ENCODE measurements at places on chromosomes 3 and 15.

DNA sequence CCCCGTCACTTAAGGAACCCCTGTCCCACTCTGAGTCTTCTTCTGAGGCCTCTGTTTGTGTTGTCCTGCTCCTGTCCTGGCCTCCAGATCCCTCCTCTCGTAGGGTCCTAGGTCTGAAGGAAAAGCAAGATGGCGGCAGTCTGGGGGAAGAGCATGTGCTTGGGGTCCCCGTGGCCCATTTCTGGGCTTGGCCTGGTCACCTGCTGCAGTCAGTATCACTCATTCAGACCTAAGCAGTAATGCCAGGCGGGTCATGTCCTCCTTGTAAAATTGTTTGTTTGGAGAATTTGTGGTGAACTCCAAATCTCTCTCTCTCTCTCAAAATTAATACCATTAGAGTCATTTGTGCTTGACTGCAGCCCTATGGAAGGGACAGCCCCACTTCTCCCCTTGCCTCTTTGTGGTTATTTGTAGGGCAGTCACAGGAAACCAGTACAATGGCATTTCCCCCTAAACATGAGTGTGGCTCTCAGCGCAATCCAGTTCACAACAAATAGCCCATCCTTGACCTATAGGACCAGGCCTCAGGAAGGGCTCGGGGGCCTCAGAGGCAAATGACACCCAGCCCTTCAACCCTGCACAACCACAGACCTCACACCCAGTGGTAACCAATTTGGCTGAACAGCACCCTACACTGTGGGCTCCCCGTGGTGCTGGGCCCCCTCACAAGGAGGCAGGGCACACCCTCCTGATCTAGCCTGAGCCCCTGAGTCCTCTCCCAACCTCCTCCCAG is 173.5 kb downstream of the OR4M2 start:
- H3K27ac ChIP-seq, result no peak overlapping the region
- H3K36me3 ChIP-seq, result no peaks in the 10 kb centered on the region
- H3K27me3 ChIP-seq, result no peaks in the 10 kb centered on the region
- no peak overlapping the region for H3K4me3 ChIP-seq

- DNase-seq, result no peak
- H3K36me3 ChIP-seq, result no peaks in the 10 kb centered on the region
- no peak overlapping the region for H3K27ac ChIP-seq
- H3K4me3 ChIP-seq, result no peak overlapping the region
- peaks cover 25% of the 10 kb centered on the region for H3K27me3 ChIP-seq
Measured at GRCh38 chr15:101500865-101501551, 11.5 kb upstream of the PCSK6 start.

DNA sequence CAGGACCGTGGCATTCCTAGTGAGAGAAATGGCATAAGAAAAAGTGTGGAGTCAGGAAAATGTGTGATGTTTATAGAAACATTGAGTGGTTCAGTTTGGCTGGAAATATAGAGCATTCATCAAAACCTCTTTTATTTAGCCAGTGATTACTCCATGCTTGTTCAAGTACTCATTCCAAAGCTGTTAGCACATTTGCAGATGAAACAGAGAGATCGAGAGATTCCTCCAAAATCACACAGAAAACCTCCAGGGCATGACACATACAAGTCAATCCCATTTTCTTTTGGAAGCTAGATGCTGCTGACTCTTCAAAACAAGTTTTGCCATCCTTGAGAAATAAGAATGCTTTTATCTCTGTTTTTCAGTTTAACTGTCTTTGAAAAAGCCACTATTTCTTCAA is 11.5 kb upstream of the MB21D2 start:
- no peaks in the 10 kb centered on the region for H3K4me1 ChIP-seq
- H3K27ac ChIP-seq, result no peak overlapping the region
- no peaks in the 10 kb centered on the region for H3K36me3 ChIP-seq
- no peaks in the 10 kb centered on the region for H3K27me3 ChIP-seq

DNA sequence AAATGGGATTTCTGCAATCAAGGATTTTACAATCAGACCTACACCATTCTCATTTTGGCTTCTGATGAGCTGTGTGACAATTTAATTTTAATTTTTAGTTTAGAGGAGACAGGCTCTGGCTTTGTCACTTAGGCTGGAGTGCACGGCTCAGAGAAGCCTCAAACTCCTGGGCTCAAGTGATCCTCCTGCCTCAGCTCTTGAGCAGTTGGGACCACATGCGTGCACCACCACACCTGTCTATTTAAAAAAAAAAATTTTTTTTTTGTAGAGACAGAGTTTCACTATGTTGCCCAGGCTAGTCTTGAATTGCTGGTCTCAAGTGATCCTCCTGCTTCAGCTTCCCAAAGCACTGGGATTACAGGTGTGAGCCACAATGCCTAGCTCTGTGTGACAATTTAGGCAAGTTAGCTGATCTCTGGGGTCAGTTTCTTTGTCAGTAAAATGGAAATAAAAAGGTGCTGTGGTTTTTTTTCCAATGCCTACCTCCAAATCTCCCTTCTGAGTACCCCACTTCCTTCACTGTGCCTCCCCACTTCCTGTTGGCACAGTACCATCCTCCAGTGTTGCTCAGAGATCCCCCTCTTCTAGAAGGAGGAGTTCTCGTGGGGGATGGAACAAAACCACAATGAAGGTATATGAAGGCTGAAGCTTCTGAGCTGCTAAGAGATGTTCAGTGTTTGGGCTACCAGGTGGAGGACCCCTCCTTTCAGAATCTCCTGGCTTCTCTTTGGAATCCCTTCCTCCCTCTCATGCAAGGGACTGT is 54.1 kb upstream of the GSK3B start:
- no peaks in the 10 kb centered on the region for H3K27me3 ChIP-seq
- no peaks in the 10 kb centered on the region for H3K36me3 ChIP-seq
- no peak for DNase-seq
- H3K4me3 ChIP-seq, result no peak overlapping the region
- H3K4me1 ChIP-seq, result no peaks in the 10 kb centered on the region

- H3K4me3 ChIP-seq, result no peak overlapping the region
- H3K4me1 ChIP-seq, result peaks cover 4% of the 10 kb centered on the region
- no peaks in the 10 kb centered on the region for H3K36me3 ChIP-seq
- no peak overlapping the region for H3K27ac ChIP-seq
Measured at GRCh38 chr3:114460459-114460858, 166.6 kb downstream of the TIGIT start.

GRCh38 chr3:101779047-101779821 is at the start of gene NXPE3:
Gene NXPE3, plus strand, starts transcription at chr3:101779211. Its CDS starts 6,386 bp downstream, at chr3:101785597.
- peaks cover 4% of the 10 kb centered on the region for H3K4me1 ChIP-seq
- DNase-seq, result peak; percentile 91
- peak within 1 kb of the TSS; percentile 50 for H3K27ac ChIP-seq
- peak within 1 kb of the TSS; percentile 81 for H3K4me3 ChIP-seq
- peaks cover 10% of the 10 kb centered on the region for H3K36me3 ChIP-seq
- H3K27me3 ChIP-seq, result no peaks in the 10 kb centered on the region

DNA sequence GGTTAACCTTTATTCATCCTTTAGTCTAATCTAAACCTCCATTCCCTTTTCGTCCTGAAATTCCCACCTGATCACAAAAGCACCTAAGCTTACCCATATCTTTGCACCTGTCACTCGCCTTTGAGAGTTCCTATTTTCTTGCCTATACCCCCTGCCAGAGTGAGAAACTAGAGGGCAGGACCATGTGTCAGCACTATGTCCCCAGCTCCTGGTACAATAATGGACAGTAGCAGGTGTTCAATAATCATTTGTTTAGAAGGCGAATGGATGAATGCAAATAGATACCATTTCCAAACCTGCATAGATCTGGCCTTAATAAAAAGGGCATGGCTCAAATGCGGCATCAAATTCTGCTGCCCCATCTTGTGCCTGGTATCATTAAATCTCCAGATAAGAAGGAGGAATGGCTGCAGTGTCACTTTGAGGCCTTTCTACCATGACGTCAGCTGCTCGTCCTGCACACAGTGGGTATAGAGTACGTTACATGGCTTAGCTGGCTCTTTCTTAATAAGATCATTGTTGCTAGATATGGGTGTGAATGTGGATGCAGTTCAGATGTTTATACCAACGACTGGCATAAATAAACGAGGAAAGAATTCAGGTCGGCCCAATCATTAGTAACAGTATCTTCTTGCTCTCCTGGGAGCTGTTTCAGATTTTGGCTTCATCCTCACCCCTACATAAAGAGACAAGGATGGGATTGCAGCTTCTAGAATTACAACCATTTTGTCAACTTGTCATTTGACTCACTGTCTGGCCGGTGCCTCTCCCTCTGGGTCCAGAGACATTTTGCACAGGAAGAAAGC is 148.7 kb downstream of the RORA start:
- H3K36me3 ChIP-seq, result no peaks in the 10 kb centered on the region
- DNase-seq, result no peak
- H3K4me3 ChIP-seq, result no peak overlapping the region
- H3K27ac ChIP-seq, result no peak overlapping the region

DNA sequence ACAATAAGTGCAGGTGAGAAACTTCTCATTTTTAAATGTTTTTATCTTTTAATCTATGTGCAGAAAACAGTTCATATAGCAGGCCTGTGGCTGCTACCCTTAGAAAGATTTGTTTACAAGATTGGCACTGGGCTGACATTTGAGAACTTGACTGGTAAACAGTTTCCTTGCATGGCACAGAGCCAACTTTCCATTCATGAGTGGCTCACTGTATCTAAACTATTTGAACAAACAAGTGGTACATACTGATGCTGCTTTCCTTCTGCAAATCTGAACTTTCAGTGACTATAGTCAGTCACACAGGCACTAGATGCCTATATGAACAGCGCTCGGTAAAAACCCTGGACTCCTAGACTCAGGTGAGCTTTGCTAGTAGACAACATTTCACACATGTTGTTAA is 6.3 kb upstream of the GTPBP8 start:
- H3K36me3 ChIP-seq, result no peaks in the 10 kb centered on the region
- DNase-seq, result no peak
- no peak overlapping the region for H3K27ac ChIP-seq
- H3K4me1 ChIP-seq, result no peaks in the 10 kb centered on the region
- no peaks in the 10 kb centered on the region for H3K27me3 ChIP-seq
- no peak overlapping the region for H3K4me3 ChIP-seq

GRCh38 chr3:28575100-28575745 is 226.6 kb upstream of the AZI2 start:
- no peaks in the 10 kb centered on the region for H3K36me3 ChIP-seq
- H3K4me3 ChIP-seq, result no peak overlapping the region
- no peak overlapping the region for H3K27ac ChIP-seq
- H3K4me1 ChIP-seq, result peaks cover 7% of the 10 kb centered on the region
- DNase-seq, result no peak
- peaks cover 12% of the 10 kb centered on the region for H3K27me3 ChIP-seq

DNA sequence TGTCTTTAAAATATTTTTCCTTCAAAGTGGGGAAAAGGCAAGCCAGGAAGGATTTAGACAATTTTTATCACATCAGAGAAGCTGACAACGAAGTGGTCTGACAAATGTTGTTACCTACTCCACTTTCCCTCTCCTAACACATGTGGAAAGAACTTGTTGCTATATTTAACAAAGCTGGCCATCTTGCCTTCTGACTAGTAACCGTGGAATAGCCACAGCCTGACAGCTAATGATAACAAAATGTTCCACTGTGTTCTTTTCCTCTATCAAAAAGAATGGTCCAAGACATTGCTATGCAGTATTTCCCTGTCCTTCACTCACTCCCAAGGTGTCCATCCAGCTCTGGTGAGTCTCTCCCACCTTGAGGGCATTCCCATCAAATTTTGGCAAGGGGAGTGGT is 481.4 kb upstream of the THBS1 start:
- no peaks in the 10 kb centered on the region for H3K36me3 ChIP-seq
- H3K4me1 ChIP-seq, result no peaks in the 10 kb centered on the region

GRCh38 chr15:67104510-67104909 is 39.1 kb downstream of the SMAD3 start:
- no peak overlapping the region for H3K4me3 ChIP-seq
- H3K4me1 ChIP-seq, result peaks cover 58% of the 10 kb centered on the region
- H3K27me3 ChIP-seq, result no peaks in the 10 kb centered on the region
- DNase-seq, result no peak
